ENCODE measurements at places on chromosomes 6 and 20. TPM values are rescaled to one million over a fixed set of nuclear protein-coding genes. Genes with fewer than 3 reads are reported as not detected.

GRCh38 chr6:131062241-131063027, 611 bp downstream of the EPB41L2 start:
- H3K27ac ChIP-seq = no peak overlapping the region
- H3K27me3 ChIP-seq = peaks cover 3% of the 10 kb centered on the region
- peaks cover 14% of the 10 kb centered on the region for H3K4me1 ChIP-seq
- H3K4me3 ChIP-seq = peak overlapping the region; percentile 84
- DNase-seq = peak; percentile 54
- H3K36me3 ChIP-seq = no peaks in the 10 kb centered on the region

The PPP1R14C gene
- total RNA-seq = not detected

- DNase-seq = no peak
- H3K27ac ChIP-seq = no peak overlapping the region
- peaks cover 9% of the 10 kb centered on the region for H3K27me3 ChIP-seq
- H3K4me1 ChIP-seq = peaks cover 5% of the 10 kb centered on the region
Observed at GRCh38 chr6:105616521-105616920, 213.6 kb upstream of the PREP start.

GRCh38 chr20:5570452-5570851, 179.7 kb upstream of the SHLD1 start:
- H3K4me3 ChIP-seq = peak overlapping the region; percentile 2
- peaks cover 28% of the 10 kb centered on the region for H3K36me3 ChIP-seq
- H3K27me3 ChIP-seq = no peaks in the 10 kb centered on the region
- peak overlapping the region; percentile 49 for H3K27ac ChIP-seq
- no peak for DNase-seq

GRCh38 chr6:170245475-170245992, 45.3 kb downstream of the DLL1 start:
- H3K4me1 ChIP-seq = no peaks in the 10 kb centered on the region
- H3K27me3 ChIP-seq = peaks cover 3% of the 10 kb centered on the region
- H3K36me3 ChIP-seq = no peaks in the 10 kb centered on the region
- no peak overlapping the region for H3K27ac ChIP-seq

GRCh38 chr6:157443066-157443800, 62.2 kb downstream of the ZDHHC14 start:
- no peak overlapping the region for H3K4me3 ChIP-seq
- peaks cover 9% of the 10 kb centered on the region for H3K4me1 ChIP-seq
- DNase-seq = no peak
- no peak overlapping the region for H3K27ac ChIP-seq
- H3K27me3 ChIP-seq = peaks cover 10% of the 10 kb centered on the region
- peaks cover 16% of the 10 kb centered on the region for H3K36me3 ChIP-seq

- H3K4me1 ChIP-seq = no peaks in the 10 kb centered on the region
- DNase-seq = no peak
- no peaks in the 10 kb centered on the region for H3K36me3 ChIP-seq
- no peak overlapping the region for H3K4me3 ChIP-seq
Observed at GRCh38 chr20:19277381-19277780, 64.9 kb downstream of the SLC24A3 start.

The HLA-DQB1 gene
- total RNA-seq = 19.0 TPM

DNA sequence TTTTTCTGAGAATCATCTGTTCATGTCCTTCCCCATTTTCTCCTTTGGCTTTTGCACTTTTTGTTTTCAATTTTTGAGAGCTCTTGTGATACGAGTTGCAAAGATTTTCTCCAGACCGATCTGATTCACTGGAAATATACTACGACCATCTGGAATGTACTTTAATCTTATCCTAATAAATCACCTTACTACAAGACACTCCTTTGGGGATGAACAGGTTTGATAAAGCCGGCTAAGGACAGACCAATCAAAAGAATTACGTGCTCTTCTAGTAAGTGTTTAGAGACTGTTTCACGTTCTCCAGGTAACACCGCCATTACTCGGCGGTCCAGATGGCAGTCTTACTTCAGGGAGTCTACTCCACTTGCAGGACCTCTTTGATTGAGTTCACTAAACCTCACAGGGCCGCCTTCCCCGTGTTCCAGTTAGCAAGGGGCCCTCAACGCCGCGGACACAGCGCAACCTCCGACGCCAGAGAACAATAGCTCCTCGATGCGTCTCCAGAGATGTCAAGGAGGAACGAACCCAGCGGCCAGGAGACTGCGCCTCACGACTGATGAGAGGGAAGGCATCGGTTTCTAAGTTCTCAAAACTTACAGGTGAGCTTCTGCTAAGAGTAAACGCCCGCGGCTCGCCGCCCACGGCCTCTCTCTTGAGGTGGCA, 920 bp upstream of the WTAP start:
- H3K4me1 ChIP-seq = peaks cover 28% of the 10 kb centered on the region
- peak overlapping the region; percentile 98 for H3K27ac ChIP-seq
- H3K4me3 ChIP-seq = peak overlapping the region; percentile 94
- DNase-seq = no peak

- H3K4me1 ChIP-seq = peaks cover 6% of the 10 kb centered on the region
- peaks cover 23% of the 10 kb centered on the region for H3K27me3 ChIP-seq
- no peak overlapping the region for H3K27ac ChIP-seq
- H3K4me3 ChIP-seq = no peak overlapping the region
- H3K36me3 ChIP-seq = no peaks in the 10 kb centered on the region
Observed at GRCh38 chr20:40673442-40673841, 15.6 kb downstream of the MAFB start.

The BTNL2 gene
- not detected for total RNA-seq

GRCh38 chr6:17700421-17701416, 6.0 kb downstream of the NUP153 start:
- peaks cover 14% of the 10 kb centered on the region for H3K36me3 ChIP-seq
- H3K27me3 ChIP-seq = no peaks in the 10 kb centered on the region
- DNase-seq = no peak
- no peak overlapping the region for H3K4me3 ChIP-seq
- peaks cover 30% of the 10 kb centered on the region for H3K4me1 ChIP-seq
- H3K27ac ChIP-seq = no peak overlapping the region

GRCh38 chr6:88722686-88723085, 240.7 kb downstream of the RNGTT start:
- peaks cover 6% of the 10 kb centered on the region for H3K4me1 ChIP-seq
- H3K27me3 ChIP-seq = no peaks in the 10 kb centered on the region
- DNase-seq = no peak
- no peak overlapping the region for H3K27ac ChIP-seq

- peaks cover 5% of the 10 kb centered on the region for H3K27me3 ChIP-seq
- H3K4me1 ChIP-seq = no peaks in the 10 kb centered on the region
- no peaks in the 10 kb centered on the region for H3K36me3 ChIP-seq
- H3K4me3 ChIP-seq = no peak overlapping the region
- H3K27ac ChIP-seq = no peak overlapping the region
Observed at GRCh38 chr20:43244647-43245046, 54.9 kb upstream of the PTPRT start.

DNA sequence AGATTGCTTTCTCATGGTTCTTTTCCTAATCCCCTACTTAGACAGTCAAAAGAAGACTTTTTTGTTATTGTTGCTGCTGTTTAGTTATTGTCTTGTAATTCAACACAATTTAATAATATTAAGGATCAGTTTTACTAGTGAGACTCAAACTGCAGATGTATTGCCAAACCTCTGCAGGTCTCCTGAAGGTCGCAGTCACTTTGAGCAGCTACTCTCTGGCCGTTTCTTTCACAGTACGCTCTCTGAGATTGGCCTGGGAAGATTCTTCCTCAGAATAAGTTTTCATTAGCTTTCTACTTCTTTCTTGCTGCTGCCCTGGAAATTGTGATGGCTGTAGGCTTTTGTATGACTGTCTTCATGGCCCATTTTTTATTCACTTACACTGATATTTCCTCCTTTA, 930.8 kb downstream of the QKI start:
- H3K27me3 ChIP-seq = no peaks in the 10 kb centered on the region
- H3K36me3 ChIP-seq = no peaks in the 10 kb centered on the region
- no peaks in the 10 kb centered on the region for H3K4me1 ChIP-seq
- no peak for DNase-seq
- H3K4me3 ChIP-seq = no peak overlapping the region

DNA sequence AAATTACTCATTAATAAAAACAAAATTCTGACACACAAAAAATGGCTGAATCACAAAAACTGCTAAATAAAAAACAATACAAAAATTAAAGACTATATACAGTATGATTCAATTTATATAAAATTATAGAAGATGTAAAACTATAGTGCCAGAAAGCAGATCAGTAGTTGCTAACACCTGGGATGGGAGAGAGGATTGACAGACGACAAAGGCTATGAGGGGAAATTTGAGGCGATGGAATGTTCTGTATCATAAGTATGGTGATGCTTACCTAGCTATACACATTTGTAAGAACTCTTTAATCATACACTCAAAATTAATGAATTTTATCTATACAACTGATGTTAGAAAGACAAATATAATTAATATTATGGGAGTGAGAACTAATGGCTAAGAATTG, 247.9 kb upstream of the GJE1 start:
- H3K27me3 ChIP-seq = peaks cover 2% of the 10 kb centered on the region
- H3K4me3 ChIP-seq = no peak overlapping the region
- no peak overlapping the region for H3K27ac ChIP-seq
- DNase-seq = no peak
- no peaks in the 10 kb centered on the region for H3K4me1 ChIP-seq

The RAET1G gene
- not detected for total RNA-seq

- no peak overlapping the region for H3K4me3 ChIP-seq
- H3K4me1 ChIP-seq = peaks cover 2% of the 10 kb centered on the region
- H3K27ac ChIP-seq = no peak overlapping the region
- H3K36me3 ChIP-seq = no peaks in the 10 kb centered on the region
- H3K27me3 ChIP-seq = peaks cover 3% of the 10 kb centered on the region
Observed at GRCh38 chr6:56374841-56375369, 127.5 kb upstream of the COL21A1 start.

The EYS gene
- not detected for total RNA-seq

GRCh38 chr6:125859727-125860126, 69.0 kb downstream of the NCOA7 start:
- no peak overlapping the region for H3K27ac ChIP-seq
- no peaks in the 10 kb centered on the region for H3K27me3 ChIP-seq
- peaks cover 2% of the 10 kb centered on the region for H3K4me1 ChIP-seq
- H3K4me3 ChIP-seq = no peak overlapping the region
- H3K36me3 ChIP-seq = peaks cover 10% of the 10 kb centered on the region
- DNase-seq = no peak

DNA sequence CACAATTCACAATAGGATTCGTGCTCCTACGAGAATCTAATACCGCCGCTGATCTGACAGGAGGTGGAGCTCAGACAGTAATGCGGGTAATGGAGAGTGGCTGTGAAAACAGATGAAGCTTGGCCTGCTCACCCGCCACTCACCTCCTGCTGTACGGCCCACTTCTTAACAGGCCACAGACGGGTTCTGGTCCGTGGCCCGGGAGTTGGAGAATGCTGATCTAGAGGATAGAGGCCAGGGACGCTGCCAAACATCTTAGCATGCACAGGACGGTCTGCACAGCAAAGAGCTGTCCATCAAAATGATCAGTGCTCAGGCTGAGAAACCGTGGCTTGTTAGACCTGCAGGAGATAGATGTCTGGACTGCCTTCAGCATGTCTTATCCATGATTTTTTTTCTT, 186.4 kb downstream of the SASH1 start:
- no peaks in the 10 kb centered on the region for H3K27me3 ChIP-seq
- no peak overlapping the region for H3K27ac ChIP-seq
- no peaks in the 10 kb centered on the region for H3K4me1 ChIP-seq

GRCh38 chr6:72936766-72937559, 288.3 kb downstream of the KHDC1L start:
- H3K27me3 ChIP-seq = no peaks in the 10 kb centered on the region
- no peaks in the 10 kb centered on the region for H3K36me3 ChIP-seq
- no peak for DNase-seq
- H3K27ac ChIP-seq = no peak overlapping the region

GRCh38 chr20:4740774-4741431, 19.2 kb downstream of the PRND start:
- H3K4me3 ChIP-seq = no peak overlapping the region
- H3K4me1 ChIP-seq = peaks cover 3% of the 10 kb centered on the region
- H3K27ac ChIP-seq = no peak overlapping the region
- H3K27me3 ChIP-seq = peaks cover 19% of the 10 kb centered on the region
- H3K36me3 ChIP-seq = no peaks in the 10 kb centered on the region

- no peak for DNase-seq
- H3K36me3 ChIP-seq = peaks cover 4% of the 10 kb centered on the region
- peaks cover 17% of the 10 kb centered on the region for H3K4me1 ChIP-seq
- no peaks in the 10 kb centered on the region for H3K27me3 ChIP-seq
Observed at GRCh38 chr20:4959592-4959991, 41.7 kb downstream of the SLC23A2 start.

The MCHR2 gene
- not detected for total RNA-seq

- no peak for DNase-seq
- peaks cover 7% of the 10 kb centered on the region for H3K4me1 ChIP-seq
- H3K4me3 ChIP-seq = no peak overlapping the region
- H3K27me3 ChIP-seq = peaks cover 20% of the 10 kb centered on the region
- H3K27ac ChIP-seq = no peak overlapping the region
Observed at GRCh38 chr6:116366740-116367275, 3.9 kb upstream of the DSE start.

The CEP43 gene
- total RNA-seq = 26.3 TPM

GRCh38 chr20:1844325-1845162, 50.7 kb upstream of the SIRPA start:
- peaks cover 8% of the 10 kb centered on the region for H3K4me1 ChIP-seq
- H3K27ac ChIP-seq = no peak overlapping the region
- DNase-seq = no peak
- H3K4me3 ChIP-seq = no peak overlapping the region
- peaks cover 2% of the 10 kb centered on the region for H3K27me3 ChIP-seq
- H3K36me3 ChIP-seq = no peaks in the 10 kb centered on the region

DNA sequence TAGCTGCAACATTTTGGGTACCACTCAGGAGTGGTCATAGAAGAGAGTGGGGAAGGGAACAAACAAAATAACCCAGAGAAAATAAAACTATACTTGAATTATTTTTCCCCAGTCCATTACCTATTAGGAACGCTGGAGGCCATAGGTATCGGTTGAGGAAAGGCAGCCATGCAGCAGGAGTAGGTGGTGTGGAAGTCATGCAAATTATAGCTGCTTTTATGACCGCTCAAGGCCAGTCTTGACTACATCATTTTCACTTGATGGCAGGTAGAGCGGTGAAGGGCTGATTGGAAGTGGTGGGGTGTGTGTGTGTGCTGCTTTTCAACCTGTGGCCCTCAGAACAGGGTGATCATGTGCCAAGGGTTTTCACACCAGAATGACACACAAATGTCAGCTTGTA, 36.5 kb upstream of the KIF13A start:
- DNase-seq = no peak
- H3K27ac ChIP-seq = no peak overlapping the region
- H3K27me3 ChIP-seq = no peaks in the 10 kb centered on the region
- H3K4me3 ChIP-seq = no peak overlapping the region
- no peaks in the 10 kb centered on the region for H3K4me1 ChIP-seq
- H3K36me3 ChIP-seq = no peaks in the 10 kb centered on the region

The MRS2 gene
- 19.9 TPM for total RNA-seq
